IPS DF 6.9 (cell line): ENCODE measurements at places on chromosomes 3 and 15.

- no peak for DNase-seq
Measured at GRCh38 chr15:74295800-74296199, 59.7 kb downstream of the CCDC33 start.

GRCh38 chr3:148962513-148962912 lies 28.8 kb upstream of the GYG1 start:
- DNase-seq, result no peak

DNA sequence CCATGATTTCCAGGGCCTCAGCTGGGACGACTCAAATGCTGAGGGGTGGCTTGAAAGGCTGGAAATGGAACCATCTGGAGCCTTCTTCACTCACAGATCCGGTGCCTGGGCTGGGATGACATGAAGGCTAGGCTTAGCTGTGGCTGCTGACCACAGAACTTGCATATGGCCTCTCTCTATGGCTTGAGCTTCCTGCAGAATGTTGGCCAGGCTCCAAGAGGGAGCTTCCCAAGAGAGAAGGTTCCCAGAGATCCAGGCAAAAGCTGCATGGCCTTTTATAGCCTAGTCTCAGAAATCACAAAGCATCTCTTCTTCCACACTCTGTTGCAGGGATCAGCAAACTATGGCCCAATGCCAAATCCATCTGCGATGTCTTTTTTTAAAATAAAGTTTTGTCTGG lies 44.8 kb downstream of the GATM start:
- no peak for DNase-seq

GRCh38 chr3:142975316-142975995 lies 12.0 kb upstream of the PAQR9 start:
- no peak for DNase-seq

GRCh38 chr3:127035677-127036076 lies 52.8 kb downstream of the PLXNA1 start:
- no peak for DNase-seq

- no peak for DNase-seq
Measured at GRCh38 chr3:47227678-47228077, 54.9 kb downstream of the KIF9 start.

GRCh38 chr3:67831262-67831661 lies 176.8 kb upstream of the SUCLG2 start:
- DNase-seq, result no peak
